ENCODE measurements at places on chromosomes 7 and 10. TPM values are rescaled to one million over a fixed set of nuclear protein-coding genes. Genes with fewer than 3 reads are reported as not detected.

DNA sequence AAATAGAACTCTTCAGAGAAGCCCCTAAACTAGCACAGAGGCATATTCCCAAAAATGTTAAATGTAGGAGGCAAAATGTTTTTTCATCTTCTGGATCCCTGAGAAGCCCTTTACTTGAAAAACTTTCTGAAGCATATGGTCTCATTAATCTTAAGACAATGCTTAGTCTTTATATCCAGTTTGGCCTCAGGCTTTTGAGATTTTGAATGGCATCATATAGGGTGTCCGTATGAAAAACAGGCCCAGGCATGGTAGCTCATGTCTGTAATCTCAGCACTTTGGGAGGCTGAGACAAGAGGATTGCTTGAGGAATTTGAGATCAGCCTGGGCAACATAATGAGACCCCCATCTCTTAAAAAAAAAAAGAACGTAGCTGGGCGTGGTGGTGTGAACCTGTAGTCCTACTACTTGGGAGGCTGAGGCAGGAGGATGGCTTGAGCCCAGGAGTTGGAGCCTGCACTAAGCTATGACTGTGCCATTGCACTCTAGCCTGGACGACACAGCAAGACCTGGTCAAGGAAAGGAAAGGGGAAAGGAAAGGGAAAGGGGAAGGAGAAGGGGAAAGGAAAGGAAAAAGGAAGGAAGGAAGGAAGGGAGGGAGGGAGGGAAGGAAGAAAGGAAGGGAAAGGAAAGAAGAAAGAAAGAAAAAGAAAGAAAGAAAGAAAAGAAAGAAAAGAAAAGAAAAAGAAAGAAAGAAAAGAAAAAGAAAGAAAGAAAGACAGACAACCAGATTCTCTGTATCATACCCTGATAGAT, 119.4 kb downstream of the CDK6 start:
- no peak for DNase-seq

DNA sequence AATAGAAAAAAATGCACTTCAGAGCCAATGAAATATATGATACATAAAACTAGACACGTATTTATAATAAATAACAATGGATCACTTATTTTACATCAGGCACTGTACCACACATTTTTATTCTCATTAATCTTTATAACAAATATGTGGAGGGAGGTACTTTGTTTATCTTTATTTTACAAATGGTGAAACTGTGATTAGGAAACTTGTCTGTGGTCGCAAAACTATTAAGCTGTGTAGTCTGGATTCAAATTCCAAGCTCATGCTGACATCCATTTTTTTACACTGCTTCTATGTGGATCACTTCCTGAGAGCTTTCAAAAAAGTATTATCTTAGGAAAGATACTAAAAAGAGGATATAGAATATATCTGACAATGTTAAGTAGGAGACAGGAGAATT, 978.6 kb downstream of the SORCS1 start:
- DNase-seq, result no peak

GRCh38 chr7:75884476-75884875, 5.6 kb downstream of the RHBDD2 start:
- no peak for DNase-seq

HDAC9 gene
- 39.6 TPM for total RNA-seq

OR13A1 gene
- total RNA-seq, result not detected

Data from left ventricle myocardium inferior (tissue), 1 donor.